ENCODE measurements at places on chromosomes 4 and X.

GRCh38 chr4:151725087-151725486, 35.7 kb downstream of the GATB start:
- no peak for DNase-seq

DNA sequence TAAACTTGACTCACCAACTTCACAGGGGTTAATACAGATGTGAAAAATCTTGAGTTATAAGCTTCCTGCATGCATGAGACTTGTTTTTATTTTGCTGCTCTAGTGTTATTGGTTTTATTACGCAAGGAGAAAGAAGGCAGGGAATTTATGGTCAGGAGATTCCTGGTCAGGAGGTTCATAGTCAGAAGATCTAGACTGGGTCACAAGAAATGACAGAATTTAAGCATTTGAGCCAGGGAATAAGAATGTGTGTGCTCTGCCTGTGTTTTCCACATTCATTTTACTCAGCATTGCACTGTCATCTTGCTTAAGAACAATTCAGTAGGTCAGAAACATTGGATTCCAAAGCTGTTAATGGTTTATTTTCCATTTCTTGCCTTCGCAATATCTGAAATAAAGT, 2522.1 kb downstream of the ARAP2 start:
- no peak for DNase-seq

- DNase-seq: no peak
Measured at GRCh38 chr4:11111876-11112275, 316.8 kb downstream of the HS3ST1 start.

GRCh38 chr4:87527431-87528220, 1.6 kb downstream of the SPARCL1 start:
- DNase-seq: no peak

DNA sequence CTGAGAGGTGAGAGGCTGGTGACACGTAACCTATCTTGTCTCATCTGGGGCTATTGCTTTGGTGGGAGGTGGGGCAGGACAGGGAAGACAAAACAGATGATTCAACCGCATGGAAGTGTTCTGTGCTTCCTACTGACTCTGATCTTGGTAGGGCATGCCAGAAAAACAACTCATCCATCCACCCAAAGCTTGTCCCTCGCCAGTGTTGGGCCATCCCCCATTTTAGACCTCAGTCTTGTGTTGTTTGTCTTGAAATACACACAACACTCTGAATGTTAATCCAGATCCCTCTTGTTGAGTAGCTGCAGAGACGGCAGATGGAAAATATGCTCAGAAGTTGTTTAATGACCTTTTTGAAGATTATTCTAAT, 377 bp downstream of the CHRNA9 start:
- DNase-seq: peak; percentile 33

- no peak for DNase-seq
Measured at GRCh38 chrX:12330841-12331240, 192.6 kb downstream of the FRMPD4 start.

DNA sequence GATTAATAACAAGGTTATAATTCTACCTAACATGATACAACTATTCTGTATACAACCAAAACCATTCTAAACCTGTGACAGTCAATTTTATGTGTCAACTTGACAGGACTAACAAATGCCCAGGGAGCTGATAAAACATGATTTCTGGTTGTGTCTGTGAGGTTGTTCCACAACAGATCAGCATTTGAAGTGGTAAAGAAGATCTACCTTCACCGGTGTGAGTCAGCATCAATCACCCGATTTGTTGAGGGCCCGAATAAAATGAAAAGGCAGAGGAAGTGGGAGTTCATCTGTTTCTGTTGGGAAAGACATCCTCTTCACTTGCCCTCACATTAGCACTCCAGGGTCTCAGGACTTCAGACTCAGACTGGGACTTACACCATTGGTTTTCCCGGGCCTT, 187.9 kb downstream of the MAB21L2 start:
- peak; percentile 15 for DNase-seq

GRCh38 chr4:89836031-89836745, 773 bp downstream of the SNCA start:
- DNase-seq: no peak
